ENCODE measurements at places on chromosomes 13 and 19. TPM values are rescaled to one million over a fixed set of nuclear protein-coding genes. Genes with fewer than 3 reads are reported as not detected.

The ODAD3 gene
- total RNA-seq, result 0.41 TPM

- DNase-seq, result no peak
Observed at GRCh38 chr19:45293682-45294081, 29.0 kb downstream of the CKM start.

GRCh38 chr13:94006296-94006695, 473.2 kb downstream of the DCT start:
- no peak for DNase-seq

- DNase-seq, result no peak
Observed at GRCh38 chr13:97133554-97133953, 88.6 kb upstream of the MBNL2 start.

- DNase-seq, result no peak
Observed at GRCh38 chr19:46731007-46731501, 14.1 kb upstream of the PRKD2 start.

DNA sequence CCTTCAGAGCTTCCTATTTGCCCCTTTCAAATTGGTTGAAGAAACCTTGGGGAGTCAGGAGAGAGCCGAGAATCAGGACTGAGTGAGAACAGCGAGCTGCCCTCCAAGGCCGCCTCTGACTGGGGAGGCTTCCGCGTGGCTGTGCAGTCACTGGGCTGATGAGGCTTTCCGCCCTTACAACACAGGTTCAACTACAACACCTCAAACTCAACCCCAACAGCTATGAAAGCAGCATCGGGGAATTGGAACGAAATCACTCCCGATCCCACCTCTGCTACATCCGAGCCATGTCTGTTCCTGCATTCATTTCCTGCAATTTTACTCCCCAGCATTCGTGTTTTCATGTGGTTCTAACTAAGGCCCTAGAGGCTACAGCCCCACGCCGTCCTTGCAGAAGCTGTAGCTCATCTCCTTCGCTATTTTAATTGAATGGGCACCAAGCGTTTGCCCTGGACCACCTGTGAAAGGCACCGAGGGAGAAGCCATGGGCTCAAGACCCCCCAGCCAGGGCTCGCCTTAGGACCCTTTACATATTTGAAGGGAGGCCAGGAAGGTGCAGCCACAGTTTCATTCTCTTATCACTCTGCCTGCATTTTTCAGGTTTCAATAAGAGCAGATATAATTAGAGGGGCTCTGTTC, 12.3 kb upstream of the RASA3 start:
- DNase-seq, result no peak

- DNase-seq, result no peak
Observed at GRCh38 chr19:52345162-52345561, 9.1 kb downstream of the ZNF610 start.

DNA sequence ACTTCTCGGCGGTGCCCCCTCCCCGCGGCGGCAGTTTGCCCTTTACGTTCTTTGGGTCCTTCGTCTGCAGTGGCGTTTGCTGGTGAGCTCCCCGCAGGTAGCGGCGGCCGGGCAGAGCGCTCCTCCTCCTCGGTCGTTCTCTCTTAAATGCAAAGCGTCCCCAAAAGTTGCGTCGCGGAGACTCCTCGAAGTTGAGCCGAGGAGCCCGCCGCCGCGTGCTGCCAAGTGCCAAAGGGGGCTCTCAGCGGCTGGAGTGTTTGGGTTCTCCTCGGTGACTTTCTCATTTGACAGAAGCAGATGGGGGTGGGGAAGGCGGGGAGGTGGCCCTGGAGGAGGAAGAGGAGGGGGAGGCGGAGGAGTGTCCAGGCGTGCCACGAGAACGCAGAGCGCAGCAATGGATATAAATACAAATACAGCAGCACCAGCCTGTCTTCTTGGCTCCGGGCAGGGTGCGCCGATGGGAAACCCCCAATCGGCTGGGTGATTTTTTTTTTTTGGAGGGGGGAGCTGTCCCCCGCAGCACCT, at the start of gene SOX21:
Gene SOX21, minus strand, starts transcription at position 259 of the 525 bp plus-strand sequence. CDS start 496 bp downstream, outside the sequence.
- DNase-seq, result no peak

The KIR3DL2 gene
- total RNA-seq, result not detected

- no peak for DNase-seq
Observed at GRCh38 chr13:97295283-97296182, 73.4 kb downstream of the MBNL2 start.

DNA sequence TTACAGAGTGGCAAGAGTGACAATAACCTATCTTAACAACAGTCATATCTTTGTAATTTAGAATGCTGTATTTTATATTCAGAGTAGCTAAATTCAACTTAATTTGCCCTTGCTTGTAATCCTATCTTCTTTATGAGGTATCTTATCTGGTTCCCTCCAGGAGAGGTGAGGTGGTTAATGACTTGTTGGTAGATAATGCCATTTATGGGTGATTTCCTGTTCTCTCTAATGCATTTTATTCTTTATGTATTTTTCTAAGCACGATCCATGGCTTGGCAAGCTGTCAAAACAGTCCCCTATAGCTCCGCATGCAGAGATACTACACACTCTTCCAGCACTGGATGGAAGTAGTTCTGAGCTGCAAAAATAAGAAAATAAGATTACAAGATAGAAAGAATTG, 267.9 kb downstream of the LMO7 start:
- no peak for DNase-seq

GRCh38 chr13:93774506-93774905, 547.9 kb downstream of the GPC6 start:
- no peak for DNase-seq

- no peak for DNase-seq
Observed at GRCh38 chr13:48194379-48194754, 38.6 kb upstream of the ITM2B start.

DNA sequence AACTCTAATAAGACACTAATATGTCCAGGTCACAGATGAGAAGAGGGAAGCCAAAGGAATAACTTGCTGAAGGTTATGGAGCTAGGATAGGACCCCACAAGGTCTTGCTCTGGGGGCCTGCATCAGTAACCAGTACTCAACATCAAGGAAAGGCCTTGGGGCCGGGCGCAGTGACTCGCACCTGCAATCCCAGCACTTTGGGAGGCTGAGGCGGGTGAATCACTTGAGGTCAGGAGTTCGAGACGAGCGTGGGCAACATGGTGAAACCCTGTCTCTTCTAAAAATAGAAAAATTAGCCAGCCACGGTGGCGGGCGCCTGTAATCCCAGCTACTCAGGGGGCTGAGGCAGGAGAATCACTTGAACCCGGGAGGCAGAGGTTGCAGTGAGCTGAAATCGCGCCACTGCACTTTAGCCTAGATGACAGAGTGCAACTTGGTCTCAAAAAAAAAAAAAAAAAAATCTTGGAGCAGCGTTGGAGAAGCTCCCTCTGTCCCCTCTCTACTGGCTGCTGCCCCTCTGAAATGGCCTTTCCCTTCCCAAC, 1.8 kb downstream of the LONP1 start:
- DNase-seq, result no peak

The SWSAP1 gene
- total RNA-seq, result 0.82 TPM

DNA sequence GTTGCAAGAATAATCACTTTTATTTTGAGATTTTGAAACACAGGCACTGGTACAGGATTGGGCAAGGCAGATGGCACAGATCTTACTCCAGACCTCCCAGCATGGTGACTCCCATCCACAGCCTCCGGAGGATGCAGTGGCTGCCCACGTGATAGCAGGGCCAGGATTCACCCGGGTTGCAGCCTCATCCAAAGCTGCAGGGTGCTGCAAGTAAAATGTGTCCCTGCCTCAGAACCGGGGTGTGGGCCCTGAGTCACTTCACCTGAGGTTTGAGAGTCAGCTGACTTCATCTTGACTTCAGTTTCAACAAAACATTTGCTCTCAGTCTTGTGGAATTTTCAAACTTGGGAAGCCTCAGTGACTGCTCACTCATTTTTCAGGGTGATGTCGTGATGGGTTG, 201.9 kb downstream of the FGF9 start:
- no peak for DNase-seq

DNA sequence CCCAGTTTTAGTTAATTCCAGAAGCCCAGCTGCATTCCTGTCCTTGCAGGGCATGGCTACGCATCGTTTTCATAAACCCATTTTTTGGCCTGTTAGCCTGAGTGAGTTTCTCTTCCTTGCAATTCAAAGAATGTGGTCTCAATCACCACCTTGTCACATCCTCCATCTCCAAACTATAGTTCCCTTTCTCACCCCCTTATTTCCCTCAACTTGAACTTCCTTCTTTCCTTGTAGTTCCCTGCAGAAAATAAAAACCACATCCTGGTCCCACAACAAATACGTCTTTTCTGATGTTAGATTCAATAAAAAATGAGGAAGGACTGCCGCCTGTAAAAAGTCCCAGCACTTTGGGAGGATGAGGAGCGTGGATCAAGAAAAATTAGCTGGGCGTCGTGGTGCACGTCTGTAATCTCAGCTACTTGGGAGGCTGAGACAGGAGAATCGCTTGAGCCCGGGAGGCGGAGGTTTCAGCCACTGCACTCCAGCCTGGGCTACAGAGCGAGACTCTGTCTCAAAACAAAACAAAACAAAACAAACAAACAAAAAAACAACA, 13.2 kb downstream of the ADGRE3 start:
- DNase-seq, result no peak

DNA sequence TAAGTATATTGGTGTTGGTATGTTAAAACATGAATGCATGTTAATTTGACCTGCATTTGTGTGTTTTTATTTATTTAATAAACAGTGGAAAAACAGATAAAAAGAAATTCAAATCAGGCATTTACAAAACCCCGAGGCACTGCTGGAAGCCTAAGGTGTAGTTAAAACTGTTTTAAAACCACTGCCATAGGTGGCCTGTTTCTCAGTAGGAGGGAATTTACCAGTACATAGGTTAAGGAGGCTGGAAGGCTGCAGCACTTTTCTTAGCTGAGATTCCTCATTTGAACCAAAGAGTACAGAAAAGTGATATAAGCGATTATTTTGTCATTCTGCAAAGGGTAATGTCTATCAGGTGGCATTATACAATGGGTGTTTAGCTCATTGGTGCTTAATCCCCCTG, 99.6 kb downstream of the PAN3 start:
- DNase-seq, result no peak

The LYL1 gene
- 2.9 TPM for total RNA-seq

The PODNL1 gene
- total RNA-seq, result 0.41 TPM

GRCh38 chr13:84705982-84706710, 823.9 kb upstream of the SLITRK1 start:
- DNase-seq, result no peak

The DHDH gene
- not detected for total RNA-seq

DNA sequence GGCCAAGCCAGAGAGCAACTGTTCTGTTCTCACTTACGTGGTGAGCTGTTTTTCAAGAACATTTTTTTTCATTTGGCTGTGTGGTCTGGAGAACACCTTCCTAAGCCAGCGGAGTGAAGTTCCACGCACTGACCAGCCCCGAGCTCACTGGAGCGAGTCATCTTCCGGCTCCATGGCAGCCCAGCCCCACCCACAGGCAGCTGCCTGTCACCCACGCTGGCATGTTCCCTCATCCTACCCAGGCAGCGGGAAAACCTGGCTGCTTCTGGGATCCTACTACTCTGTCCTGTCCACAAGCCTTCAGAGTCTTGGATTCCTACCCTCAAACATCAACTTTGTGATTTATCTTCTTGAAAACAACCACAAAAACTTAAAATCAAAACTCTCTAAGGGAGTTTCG, 76.2 kb downstream of the GGACT start:
- DNase-seq, result no peak

All from frontal cortex (tissue), 4 donors.